ENCODE measurements at places on chromosomes 12 and 14.

- DNase-seq = no peak
Measured at GRCh38 chr12:2649201-2650030, 145.4 kb upstream of the FKBP4 start.

GRCh38 chr12:111203969-111204368, 164.9 kb downstream of the PHETA1 start:
- no peak for DNase-seq

DNA sequence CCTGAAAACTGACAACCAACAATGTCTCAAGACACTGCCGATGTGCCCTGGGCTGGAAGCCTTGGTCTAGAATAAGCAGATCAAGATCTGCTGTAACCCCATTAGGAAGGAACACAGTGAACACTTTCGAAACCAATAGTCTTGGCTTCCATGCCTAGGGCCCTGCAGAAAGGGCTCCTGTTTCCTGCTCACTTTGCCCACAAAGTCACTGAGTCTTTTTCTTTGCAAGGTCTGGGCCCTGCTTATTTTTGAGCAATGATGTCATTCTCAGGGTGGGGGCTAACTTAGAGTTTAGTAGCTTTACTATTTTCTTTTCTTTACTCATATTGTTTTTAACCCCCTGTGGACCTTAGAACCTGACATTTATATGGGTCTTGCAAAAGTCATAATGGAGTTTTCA, 704.2 kb upstream of the TMEM132C start:
- no peak for DNase-seq

DNA sequence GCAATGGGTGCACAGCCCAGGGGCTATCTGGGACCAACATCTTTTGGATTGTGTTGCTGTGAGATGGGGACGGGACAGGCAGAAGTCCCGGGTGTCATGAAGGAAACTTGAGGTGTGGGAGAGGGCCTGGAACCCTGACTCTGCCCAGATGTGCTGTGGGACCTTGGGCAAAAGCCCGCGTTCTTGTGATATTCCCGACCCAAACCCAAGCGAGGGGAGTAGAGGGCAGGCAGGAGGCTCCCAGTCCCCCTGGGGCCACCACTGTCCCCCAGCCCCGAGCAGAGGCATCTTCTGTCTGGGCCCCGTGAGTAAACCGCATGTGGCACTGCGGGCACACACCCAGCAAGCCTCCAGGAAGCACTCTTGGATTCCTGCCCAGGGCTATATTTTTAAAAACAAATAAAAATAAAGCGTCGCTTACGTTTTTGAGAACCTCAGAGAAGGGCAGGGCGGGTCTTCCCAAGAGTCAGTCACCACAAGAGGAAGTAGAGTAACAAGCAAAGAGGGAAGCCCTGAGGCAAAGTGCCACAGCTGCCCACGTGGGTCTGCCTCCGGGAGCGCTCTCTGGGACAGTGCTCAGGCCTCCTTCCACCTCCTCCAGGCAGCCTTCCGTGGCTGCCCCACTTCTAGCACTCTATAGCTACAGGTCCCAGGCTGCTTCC, 39.5 kb downstream of the BEGAIN start:
- DNase-seq = peak; percentile 70

GRCh38 chr14:97977651-97978261, 1180.6 kb downstream of the VRK1 start:
- DNase-seq = peak; percentile 5

- no peak for DNase-seq
Measured at GRCh38 chr12:65907513-65907912, 83.2 kb downstream of the HMGA2 start.

DNA sequence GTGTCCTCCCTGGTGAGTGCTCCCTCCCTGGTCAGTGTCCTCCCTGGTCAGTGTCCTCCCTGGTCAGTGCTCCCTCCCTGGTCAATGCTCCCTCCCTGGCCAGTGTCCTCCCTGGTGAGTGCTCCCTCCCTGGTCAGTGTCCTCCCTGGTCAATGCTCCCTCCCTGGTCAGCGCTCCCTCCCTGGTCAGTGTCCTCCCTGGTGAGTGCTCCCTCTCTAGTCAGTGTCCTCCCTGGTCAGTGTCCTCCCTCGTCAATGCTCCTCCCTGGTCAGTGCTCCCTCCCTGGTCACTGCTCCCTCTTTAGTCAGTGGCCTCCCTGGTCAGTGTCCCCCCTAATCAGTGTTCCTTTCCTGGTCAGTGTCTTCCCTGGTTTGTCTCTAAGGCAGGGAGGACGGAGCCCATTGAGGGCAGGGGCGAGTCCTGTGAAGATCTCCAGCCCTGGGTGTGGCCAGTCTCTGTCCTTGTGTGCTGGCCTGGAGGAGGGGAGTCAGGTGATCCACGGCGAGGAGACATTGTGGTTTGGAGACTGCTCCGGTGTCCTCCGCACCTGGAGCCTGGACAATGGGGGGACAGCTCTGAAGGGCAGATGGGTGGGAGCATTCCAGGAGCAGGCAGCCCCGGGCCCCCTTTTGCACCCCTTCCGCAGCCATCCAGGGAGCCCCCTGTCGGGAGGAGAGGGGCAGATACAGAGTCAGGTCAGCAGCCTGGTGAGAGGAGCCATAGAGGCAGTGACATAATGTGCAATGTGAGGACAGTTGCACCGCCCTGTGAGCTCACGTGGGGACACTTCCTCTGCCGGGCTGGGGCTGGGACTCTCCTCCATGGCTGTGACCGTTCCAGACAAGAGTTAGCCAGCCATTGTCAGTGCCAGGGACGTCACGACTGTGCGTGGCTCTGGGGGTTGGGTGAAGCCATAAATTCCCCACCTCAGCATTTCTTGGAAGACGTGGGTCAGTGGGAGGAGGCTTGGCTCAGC, 93.4 kb downstream of the ADGRD1 start:
- DNase-seq = no peak

DNA sequence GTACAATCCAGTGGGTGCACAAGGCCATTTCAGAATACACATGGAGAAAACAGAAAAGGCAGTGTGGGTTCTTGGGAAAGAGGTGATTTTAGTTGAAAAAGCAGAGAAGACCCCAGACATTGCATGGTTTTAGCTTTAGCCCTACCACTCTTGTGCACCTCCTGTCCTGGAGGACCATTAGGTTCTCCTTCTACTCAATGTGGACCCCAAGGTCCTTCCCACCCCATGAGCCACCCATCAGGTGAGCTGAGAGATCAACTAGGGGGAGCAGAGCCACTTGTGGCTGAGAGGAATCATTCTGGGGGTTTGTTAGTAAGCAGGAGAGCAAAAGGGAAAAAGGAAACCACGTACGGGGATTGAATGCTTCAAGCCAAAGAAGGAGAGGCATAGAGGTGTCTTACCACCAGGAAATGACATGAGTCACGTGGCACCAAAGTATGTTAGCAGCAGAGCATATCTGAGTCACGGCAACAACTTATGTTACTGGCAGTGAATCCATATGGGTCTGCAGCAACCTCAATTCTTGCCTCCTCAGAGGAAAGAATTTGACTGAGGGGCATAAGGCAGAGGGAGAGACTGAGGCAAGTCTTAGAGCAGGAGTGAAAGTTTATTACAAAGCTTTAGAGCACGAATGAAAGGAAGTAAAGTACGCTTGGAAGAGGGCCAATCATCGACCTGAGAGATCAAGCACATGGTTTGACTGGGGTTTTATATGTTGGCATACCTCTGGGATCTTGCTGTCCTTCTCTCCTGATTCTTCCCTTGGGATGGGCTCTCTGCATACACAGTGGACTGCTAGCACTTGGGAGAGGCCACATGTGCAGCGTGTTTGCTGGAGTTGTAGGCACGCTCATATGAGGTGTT, 73.9 kb downstream of the HSD17B6 start:
- peak; percentile 85 for DNase-seq

GRCh38 chr14:75170772-75171171, 5.6 kb downstream of the TMED10 start:
- DNase-seq = peak; percentile 33

DNA sequence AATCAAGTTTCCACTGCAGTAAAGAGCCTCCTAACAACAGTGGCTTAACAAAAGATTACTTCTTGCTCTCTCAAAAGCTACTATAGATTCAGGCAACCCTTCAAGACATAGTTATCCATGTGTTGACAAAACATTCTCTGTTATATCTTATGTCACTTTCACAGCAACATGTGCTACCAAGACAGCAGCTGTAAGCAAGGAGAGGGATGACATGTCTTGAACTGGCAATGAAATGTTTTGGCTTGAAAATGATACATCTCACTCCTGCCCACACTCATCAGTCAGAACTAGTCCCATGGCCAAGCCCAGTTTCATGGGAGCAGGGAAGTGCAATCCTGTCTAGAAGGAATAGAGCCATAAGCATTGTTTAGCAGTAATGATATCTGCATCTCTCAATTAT, 10.7 kb upstream of the GRIN2B start:
- DNase-seq = no peak

DNA sequence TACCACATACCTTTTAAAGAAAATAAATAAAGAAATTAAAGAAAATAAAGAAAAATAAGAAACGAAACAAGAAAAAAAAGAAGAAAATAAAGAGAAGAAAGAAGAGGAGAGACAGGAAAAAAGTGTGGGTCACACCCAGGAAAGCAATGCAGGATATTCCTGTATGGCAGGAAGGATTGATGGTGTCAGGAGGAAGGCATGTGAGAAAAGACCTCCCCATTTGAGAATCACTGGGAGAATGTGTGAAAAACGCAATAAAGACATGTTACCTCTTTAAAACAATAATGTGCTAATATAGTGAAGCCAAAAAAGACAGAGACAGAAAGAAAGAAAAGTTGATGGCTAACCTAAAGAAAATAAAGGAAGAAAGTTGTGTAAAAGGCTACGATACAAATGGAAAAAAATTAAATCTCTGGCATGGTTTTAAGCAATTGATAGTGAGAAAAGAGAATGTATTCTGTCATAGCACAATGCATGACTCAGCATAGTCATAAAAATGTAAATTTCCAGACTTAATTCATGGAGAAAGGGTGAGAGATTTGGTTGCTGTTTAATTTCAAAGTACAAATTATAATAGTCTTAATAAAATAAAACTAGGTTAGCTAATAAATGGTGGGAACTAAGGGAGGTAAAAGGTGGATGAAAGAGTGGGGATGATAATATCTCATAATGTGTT, 24.3 kb upstream of the FOXG1 start:
- DNase-seq = no peak

- no peak for DNase-seq
Measured at GRCh38 chr12:47900131-47901062, 4.4 kb downstream of the VDR start.

GRCh38 chr14:68703093-68703492, 89.8 kb downstream of the ZFP36L1 start:
- DNase-seq = peak; percentile 61

- DNase-seq = peak; percentile 69
Measured at GRCh38 chr14:77044783-77045237, 16.3 kb upstream of the IRF2BPL start.

GRCh38 chr12:95960241-95960640, 17.1 kb downstream of the AMDHD1 start:
- DNase-seq = no peak

DNA sequence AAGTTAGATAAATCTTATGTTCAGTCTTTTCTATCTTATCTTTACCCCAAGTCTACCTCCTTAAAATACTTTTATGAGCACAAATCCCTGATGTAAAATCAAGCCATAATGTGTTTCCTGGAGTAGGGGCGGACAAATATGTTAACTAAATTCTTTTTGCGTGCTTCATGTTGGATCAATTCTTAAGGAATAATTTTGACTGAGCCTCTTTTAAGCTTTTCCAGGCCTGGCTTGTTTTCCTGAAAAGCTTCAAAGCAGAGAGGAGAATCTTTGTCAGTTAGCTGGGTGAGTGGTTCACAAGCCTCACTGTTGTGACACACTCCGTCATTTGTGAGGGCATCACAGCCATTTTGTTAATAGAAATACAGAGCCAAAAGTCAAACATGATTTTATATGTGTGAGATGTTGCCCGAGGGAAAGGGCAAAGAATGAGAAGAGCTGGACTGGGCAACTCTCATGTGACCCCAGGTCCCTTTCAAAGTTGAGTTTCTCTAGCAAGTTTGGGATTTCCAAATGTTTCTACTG, 468.9 kb downstream of the RGS6 start:
- no peak for DNase-seq

DNA sequence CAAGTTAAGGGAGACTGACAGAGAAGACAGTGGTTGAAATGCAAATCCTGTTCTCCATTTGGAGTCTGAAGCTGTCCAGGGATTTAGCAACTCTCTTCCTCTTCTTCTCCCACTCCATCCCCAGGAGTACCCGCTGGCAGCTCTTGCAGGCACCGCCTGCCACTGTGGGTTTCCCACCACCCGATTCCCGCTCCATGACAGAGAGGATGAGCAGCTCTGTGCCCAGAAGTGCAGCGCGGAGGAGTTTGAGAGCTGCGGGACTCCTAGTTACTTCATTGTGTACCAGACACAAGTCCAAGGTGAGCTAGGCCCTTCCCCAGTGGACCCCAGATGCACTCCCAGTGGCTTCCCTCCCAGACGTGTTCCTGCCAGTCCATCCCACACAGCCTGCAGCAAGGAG, 97.8 kb downstream of the WSCD2 start:
- DNase-seq = no peak

DNA sequence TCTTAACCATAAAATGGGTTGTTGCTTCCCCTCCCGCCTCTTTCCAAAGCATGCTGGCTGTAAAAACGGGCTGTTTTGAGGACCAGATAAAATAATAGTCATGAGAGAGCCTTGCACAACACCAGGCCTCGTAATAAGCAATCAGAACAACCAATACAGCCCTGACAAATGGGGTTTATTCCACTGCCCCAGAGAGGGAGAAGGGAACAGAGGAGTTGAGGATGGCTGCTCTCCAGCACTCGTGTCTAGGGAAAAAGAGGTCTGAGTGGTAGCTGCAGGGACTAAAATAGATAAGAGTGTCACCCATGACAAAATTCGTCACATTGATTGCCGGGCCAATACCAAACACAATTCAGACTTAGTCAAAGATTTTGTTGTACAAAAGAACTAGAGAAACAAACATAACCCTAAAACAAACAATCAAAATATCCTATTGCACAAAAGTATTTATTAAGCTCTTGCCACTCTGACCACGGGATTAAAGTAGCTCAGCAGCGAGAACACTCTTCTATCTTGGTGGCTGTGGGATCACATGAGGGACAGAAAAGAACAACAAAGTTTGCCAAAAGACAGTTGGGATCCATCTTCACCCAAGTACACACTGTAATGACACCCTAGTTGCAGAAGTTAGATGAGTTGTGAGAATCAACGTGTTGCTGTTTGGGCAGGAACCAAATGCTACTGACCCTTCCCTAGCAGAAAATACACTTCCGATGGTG, 188.0 kb downstream of the FOXN3 start:
- DNase-seq = no peak

- no peak for DNase-seq
Measured at GRCh38 chr12:10305411-10305810, 2.3 kb upstream of the KLRD1 start.

- peak; percentile 23 for DNase-seq
Measured at GRCh38 chr12:25249931-25250738, 594 bp downstream of the KRAS start.

All from cardiac fibroblast (primary cell).